ENCODE measurements at places on chromosomes 3 and 15.

DNA sequence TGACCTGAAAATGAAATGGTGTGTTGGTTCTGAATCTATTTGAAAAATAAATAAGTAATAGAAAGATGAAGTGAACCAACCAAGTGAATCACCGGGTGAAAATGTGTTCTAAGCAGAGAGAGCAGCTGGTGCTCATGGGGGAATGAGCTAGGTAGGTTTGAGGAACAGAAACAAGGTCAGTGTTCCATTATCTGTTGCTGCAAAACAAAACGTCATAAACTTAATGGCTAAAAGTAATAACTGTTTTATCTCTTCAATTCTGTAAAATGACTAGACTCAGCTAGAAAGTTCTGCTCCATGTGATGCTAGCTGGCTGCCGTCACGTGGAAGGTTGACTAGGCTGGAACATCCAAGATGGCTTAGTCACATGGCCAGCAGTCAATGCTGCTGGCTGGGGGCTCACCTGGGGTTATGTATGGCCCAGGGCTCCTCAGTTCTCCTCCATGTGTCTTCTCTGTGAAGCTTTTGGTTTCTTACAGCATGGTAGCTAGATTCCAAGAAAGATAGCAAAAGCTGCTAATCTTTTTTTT is 13.3 kb upstream of the SH3BP5 start:
- DNase-seq: no peak

DNA sequence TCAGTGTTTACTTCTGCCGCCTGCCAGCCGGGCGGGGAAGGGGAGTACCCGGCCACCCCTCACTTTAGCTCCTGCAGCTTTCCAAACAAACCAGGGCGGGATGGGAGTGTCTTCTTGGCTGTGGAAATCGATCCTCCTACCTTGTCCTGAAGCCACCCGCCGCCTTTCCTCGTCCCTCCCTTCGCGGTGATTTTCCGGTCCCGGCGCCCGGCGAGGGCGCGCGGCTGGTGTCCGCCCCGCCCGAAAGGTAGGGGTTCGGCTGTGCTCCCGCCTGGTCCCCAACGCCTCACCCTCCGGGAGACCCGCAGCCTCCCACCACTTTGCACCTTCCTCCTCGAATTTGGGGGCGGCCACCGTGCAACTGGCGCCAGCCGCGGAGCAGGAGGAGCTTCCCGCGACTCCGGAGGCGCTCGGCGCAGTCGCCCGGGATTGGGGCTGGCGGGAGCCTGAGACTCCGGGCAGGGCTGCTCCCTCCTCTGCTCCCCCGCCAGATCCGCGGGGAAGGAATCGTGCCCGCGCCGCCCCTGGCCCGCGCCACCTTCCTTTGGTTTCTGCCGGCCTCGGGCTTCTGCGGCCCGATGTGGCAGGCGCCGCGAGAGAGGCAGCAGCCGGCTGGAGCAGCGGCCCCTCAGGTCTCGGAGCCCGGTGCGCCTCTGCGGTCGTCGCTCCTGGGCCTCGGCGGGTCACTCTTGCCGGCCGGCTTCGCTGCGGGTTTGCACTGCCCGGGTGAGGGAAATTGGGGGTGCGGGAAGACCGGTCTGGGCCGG is 30.7 kb upstream of the ST3GAL6 start:
- no peak for DNase-seq

DNA sequence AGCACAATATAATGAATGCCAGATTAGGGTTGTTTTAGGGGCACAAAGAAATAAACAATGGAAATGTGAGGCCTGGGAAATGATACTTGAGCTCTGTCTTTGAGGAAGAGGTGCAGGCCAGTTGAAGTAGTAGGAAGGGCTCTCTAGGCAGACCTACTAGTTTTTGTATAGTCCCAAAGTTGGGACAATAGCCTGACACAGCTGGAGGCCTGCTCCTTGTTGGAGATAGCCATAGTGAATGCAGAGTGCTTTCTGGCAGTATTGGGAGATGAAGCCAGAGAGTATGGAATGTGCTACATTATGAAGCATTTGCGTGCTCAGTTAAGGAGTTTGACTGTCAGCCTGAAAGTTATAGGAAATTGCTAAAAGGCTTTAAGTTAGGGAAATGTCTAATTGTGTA is 251.2 kb upstream of the ZPLD1 start:
- DNase-seq: no peak

GRCh38 chr3:52798978-52799476 is 4.4 kb downstream of the ITIH3 start:
- DNase-seq: no peak

DNA sequence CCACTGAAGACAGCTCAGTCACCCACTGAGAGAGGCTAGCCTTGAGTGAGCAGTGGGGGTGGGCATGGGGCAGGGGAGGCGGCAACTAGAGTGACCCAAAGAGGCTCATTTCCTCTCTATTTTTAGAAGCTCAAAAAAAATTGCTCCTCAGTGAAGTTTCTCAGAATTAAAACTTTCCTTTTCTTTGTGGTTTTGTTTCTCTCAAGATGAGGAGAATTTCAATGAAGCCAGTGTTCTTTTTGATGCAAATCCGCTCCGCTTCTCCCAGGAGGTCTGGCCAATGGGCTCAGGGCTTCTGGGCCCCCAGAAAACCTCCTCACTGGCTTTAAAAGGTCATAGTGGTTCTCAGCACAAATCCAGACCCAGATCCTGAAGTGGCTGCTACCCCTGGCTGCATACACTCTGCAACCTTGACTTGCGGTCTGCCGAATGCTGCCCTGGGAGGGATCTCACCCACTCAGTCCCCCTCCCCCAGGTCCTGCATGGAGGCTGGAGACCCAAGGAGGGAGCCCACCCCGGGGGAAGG is at the start of gene ACSBG1:
TSS of gene ACSBG1 (minus strand) at position 51 of the 526 bp plus-strand sequence. CDS start 64 bp downstream, outside the sequence.
- DNase-seq: no peak

- DNase-seq: no peak
Observed at GRCh38 chr3:81910244-81910852, 148.9 kb upstream of the GBE1 start.

DNA sequence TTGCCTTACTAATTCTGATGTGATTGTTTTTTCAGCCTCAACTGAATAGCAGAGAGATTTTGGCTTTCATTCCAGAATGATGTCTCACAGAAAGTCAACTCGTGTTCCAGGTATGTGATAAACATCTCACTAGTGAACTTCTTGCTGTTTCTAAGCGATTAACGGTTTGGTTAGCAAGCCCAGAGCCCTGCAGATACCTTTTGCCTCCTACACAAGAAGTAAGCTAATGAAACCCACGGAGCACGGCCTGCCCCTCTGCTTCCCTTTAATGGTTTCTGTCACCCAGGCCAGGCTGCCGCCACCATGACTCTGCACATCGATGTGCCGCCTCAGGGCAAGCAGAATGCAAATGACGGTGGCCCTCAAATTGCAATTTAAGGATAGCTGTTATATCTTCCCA is 155.9 kb upstream of the ICE2 start:
- no peak for DNase-seq

- no peak for DNase-seq
Observed at GRCh38 chr3:58487140-58487886, 4.6 kb upstream of the KCTD6 start.

DNA sequence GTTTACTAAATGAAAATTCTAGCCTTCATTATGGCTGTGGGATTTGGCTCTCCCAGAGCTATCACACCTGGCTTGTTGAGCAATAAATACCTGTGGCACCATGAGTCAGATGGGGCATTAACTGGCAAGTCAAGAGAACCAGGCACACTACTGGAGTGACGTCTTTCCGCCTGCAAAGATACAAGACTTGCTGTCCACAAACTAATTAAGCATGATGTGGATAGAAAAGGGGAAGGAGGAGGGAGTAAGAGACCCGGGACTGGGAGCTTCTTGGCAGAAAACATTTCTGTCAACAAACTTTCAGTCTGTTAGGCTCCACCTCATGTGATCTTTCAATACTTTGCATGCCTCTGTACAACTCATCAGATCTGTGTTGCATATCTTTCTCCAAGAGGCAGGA is 56.5 kb downstream of the CLDN1 start:
- DNase-seq: no peak

GRCh38 chr3:128064962-128065361 is 12.7 kb downstream of the SEC61A1 start:
- no peak for DNase-seq

DNA sequence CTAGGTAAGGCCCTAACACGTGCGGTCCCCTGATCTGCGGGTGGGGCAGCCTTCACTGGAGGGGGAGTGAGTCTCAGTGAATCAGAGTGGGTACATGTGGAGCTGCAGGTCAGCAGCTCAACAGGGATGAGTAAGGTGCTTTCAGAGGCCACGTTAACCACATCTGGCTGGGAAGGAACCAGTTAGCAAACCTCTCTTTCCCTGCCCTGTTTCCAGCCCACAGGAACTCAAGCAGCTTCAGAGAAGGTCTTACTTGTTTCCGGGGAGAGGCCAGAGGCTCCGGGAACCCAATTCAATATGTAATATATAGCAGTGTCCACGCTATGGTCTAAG is 175.3 kb downstream of the XXYLT1 start:
- DNase-seq: no peak

- DNase-seq: no peak
Observed at GRCh38 chr15:64356710-64357040, 702 bp upstream of the CSNK1G1 start.

GRCh38 chr15:28892789-28893610 is 7.2 kb downstream of the APBA2 start:
- no peak for DNase-seq

DNA sequence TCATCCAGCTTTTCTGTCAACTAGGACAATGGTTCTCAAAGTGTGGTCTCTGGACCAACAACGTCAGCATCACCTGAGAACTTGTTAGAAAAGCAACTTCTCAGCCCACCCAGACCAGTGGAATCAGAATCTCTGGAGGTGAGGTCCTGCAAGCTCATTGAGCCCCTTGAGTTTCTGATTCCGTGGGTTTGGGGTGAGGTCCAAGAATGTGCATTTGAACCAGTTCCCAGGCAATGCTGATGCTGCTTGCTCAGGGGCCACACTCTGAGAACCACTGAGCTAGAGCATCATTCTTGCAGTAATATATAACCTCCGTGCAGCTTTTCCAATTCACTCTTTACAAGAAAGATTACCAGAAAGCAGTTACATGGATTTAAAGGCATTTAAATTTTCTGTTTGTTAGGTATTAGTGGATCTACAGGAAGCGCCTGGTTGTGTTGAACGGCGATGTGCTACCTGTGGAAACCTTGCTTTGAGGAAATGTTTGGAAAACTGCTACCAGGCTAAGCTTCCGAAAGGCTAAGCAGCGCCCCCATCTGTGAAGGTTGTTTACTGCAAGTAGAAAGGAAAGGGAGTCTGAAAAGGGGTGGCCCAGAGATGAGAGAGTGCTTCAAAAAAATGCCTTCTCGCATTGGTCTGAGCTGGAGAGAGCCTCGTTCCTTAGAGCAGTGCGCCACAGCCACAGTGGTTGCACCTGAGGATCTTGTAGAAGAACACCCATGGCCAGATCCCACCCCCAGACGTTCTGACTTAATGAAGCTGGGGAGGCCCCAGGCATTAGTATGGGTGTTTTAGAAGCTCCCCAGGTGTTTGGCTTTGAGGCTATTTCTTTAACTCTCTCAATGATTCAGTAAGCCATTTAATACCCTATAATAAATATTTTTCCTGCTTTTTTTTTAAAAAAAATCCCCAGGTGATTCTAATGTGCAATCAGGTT is 50.0 kb downstream of the RLBP1 start:
- peak; percentile 7 for DNase-seq

- no peak for DNase-seq
Observed at GRCh38 chr3:79367803-79368202, 400.0 kb downstream of the ROBO1 start.

- no peak for DNase-seq
Observed at GRCh38 chr15:71051539-71051938, 63.7 kb upstream of the THSD4 start.

DNA sequence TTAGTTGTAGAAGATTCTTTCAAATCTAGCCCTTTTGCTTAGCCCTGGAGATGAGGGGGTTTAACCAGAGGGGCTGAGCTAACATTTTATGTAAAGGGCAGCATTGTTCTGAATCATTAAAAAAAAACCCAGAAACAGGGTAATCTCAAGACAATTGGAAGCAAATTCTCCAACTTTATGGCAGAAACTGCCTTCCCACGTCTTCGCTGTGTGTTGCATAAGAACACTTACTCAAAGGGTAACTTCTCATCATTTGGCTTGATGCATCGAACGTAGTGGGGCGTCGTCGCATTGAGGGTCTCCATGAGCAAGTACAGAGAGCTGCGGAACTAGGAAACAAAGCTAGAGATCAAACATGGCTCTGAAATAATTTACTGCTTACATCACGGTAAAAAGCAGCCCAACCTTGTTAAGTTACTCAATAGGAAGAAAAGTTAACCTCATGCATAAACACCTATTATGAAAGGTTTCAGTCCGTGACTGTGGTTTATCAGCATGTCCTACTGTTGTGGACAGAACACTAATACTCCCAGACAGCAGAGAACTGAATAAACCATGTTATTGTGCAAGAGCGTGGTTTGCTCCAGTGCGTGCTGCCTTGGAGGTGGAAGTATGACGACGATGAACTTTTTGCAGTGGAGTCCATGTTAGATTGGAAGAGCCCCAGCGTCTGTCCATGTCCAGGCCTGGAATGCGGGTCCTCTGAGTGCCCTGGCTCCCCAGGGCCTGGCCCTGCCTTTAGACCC is 48.7 kb downstream of the MYO5C start:
- DNase-seq: no peak

GRCh38 chr3:12946251-12946648 is 104.9 kb upstream of the RPL32 start:
- DNase-seq: no peak

- no peak for DNase-seq
Observed at GRCh38 chr3:108883373-108883772, 60.8 kb downstream of the TRAT1 start.

DNA sequence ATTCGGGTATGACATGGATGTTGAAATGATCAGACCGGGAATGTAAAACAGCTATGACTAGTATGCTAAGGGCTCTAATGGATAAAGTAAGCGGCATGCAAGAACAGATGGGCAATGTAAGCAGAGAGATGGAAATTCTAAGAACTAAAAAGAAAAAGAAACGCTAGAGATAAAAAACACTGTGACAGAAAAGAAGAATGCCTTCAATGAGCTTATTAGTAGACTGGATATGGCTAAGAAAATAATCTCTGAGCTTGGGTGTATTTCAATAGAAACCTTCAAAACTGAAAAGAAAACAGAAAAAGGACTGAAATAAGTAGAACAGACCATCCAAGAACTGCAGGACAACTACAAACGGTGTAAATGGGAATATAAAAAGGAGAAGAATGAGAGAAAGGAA is 101.2 kb downstream of the HES1 start:
- DNase-seq: no peak

GRCh38 chr3:120742849-120743365 is 363 bp downstream of the GTF2E1 start:
- DNase-seq: no peak

GRCh38 chr3:88192631-88193030 is 42.9 kb downstream of the C3orf38 start:
- no peak for DNase-seq

GRCh38 chr15:29149738-29150075 is 119.9 kb downstream of the NSMCE3 start:
- DNase-seq: no peak

GRCh38 chr3:168881804-168882203 is 781.7 kb downstream of the MECOM start:
- DNase-seq: no peak

DNA sequence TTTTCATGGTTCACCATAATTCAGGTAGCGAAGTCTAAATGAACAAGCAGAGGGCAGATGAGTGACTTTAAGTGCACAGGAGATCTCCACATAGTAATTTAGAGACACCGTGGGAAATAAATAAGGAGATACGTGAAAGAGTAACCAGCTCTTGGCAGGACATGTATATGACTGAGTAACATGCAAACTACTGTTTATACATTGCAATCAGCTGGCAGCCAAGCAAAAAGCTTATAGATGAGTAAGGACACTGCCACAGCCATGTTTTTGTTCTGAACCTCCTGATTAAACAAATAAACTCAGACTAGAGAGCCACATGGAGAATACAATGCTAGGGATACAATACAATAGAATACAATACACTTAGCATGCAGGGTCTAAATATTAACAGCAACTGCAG is 252.4 kb downstream of the FHIT start:
- DNase-seq: no peak

Data from stimulated activated CD8-positive, alpha-beta memory T cell treated with anti-CD3 and anti-CD28 coated beads, Interleukin-2, amount 100 ng/mL, for 1 hour (primary cell).